ENCODE measurements at places on chromosomes 5 and 9. TPM values are rescaled to one million over a fixed set of nuclear protein-coding genes. Genes with fewer than 3 reads are reported as not detected.

Gene SOWAHA
- polyA plus RNA-seq: 6.2 TPM

Gene GABBR2
- polyA plus RNA-seq: 253 TPM

Gene EQTN
- polyA plus RNA-seq: 15.1 TPM

Gene MOB3B
- 5.7 TPM for polyA plus RNA-seq

Gene CNTNAP3
- polyA plus RNA-seq: 0.73 TPM

Gene ROPN1L
- polyA plus RNA-seq: 6.9 TPM

Gene ARID3C
- polyA plus RNA-seq: not detected

Gene AK8
- 0.77 TPM for polyA plus RNA-seq

Gene HAPLN1
- not detected for polyA plus RNA-seq

Gene LEAP2
- polyA plus RNA-seq: 0.54 TPM

Gene FREM1
- 1.6 TPM for polyA plus RNA-seq

Gene ENTR1
- polyA plus RNA-seq: 0.69 TPM

Gene PWWP2A
- 14.5 TPM for polyA plus RNA-seq

Gene PTPDC1
- polyA plus RNA-seq: 7.3 TPM

Gene C9orf152
- not detected for polyA plus RNA-seq

Gene PCDHGA2
- 1.9 TPM for polyA plus RNA-seq

Gene PCDH12
- 0.03 TPM for polyA plus RNA-seq

Gene JAK2
- 15.3 TPM for polyA plus RNA-seq

Gene MYMK
- not detected for polyA plus RNA-seq

Gene SLC23A1
- polyA plus RNA-seq: not detected

Gene WDR38
- polyA plus RNA-seq: not detected

Gene RNF180
- 9.9 TPM for polyA plus RNA-seq

Gene FCN1
- not detected for polyA plus RNA-seq

Gene GPR21
- 2.5 TPM for polyA plus RNA-seq

Gene TMC1
- polyA plus RNA-seq: 0.87 TPM

Gene PCA3
- 3.6 TPM for polyA plus RNA-seq

Gene EMB
- 18.0 TPM for polyA plus RNA-seq
